ENCODE measurements at places on chromosomes 7 and 10.
A peak's percentile ranks its signal among the peaks of the same experiment; 100 is the strongest.

DNA sequence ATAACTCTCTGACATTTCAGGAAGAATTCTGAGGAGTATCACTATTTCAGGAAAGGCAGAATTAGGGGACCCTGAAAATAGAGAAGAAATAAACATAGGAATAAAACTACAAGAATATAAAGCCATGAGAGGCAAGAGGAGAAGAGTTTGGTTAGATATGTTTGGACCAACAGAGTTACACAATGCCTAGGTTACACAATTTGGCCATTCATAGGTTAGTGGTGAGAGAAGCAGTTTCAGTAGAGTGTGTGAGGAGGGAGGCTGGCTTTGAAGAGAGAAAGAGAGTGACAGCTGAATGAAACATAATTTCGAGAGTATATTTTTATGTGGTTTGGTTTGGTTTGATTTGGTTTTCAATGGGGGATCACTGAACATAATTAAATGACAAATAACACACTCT, 783.2 kb upstream of the LRRN3 start:
- DNase-seq: no peak

DNA sequence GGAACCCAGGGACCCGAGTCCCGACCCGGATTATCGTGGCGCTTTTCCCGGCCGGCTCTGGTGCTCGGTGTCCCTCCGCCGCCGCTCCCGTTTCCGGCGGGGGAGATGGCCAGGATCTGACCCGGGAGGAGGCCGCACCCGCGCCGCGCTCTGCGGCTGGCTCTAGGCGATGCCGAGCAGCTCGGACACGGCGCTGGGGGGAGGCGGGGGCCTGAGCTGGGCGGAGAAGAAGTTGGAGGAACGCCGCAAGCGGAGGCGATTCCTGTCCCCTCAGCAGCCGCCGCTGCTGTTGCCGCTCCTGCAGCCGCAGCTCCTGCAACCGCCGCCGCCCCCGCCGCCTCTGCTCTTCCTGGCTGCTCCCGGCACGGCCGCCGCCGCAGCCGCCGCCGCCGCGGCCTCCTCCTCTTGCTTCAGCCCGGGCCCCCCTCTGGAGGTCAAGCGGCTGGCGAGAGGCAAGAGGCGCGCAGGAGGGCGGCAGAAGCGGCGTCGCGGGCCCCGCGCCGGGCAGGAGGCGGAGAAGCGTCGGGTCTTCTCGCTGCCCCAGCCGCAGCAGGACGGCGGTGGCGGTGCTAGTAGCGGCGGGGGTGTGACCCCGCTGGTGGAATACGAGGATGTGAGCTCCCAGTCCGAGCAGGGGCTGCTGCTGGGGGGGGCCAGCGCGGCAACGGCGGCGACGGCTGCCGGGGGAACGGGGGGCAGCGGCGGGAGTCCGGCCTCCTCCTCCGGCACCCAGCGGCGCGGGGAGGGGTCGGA, 593 bp downstream of the CDK13 start:
- peak; percentile 54 for DNase-seq

GRCh38 chr7:584122-584465, 64.4 kb upstream of the PDGFA start:
- DNase-seq: no peak

DNA sequence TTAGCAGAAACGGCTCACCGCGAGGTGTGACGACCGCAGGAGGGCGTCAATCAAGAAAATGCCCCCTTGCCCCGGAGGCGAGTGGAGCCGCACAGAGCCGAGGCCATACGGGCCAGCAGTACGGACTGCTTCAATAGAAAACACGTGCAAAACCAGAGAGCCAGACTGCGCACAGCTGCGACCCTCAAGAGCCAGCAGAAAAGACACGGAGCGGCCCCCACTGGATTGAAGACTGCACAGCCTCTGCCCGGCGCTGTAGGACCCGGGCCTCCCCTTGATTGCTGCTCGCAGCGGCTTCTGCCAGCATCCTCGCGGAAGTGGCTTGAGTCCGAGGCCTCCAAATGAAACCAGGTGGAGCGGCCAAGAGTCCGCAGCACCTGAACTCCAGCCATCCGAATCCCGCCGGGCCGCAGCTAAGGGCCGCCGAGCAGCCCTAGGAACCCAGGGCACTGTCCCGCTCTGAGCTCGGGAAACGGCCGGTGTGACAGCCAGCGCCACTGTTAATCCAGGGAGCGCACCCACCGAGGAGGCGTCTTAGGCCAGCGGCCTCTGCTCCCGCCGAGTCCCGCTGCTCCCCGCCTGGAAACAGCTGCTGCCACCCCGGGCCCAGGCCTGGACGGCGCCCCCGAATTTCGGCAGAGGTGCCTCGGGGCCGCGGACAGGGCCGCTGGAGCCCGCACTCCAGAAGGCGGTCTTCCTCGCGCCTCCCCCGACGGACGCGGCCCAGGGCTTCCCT, 660 bp upstream of the HHEX start:
- peak; percentile 53 for DNase-seq

DNA sequence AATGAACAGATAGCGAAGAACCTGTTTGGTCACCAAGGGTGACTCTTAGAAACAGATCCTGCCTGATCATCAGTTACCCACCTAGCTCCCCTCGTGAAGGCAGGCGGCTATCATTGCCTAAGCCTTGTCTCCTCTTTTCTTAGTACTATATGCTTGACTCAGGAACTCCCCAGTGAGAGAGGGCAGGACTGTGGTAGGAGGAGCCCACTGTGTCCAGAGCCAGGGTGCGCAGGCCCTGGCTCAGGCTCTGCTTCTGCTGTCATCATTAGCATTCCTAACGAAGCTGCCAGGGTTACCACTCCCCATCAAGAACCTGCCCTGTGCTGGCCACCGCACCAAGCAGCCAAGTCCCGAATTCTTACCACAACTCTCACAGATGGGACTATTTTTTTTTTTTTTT, 160.8 kb downstream of the CHN2 start:
- no peak for DNase-seq

DNA sequence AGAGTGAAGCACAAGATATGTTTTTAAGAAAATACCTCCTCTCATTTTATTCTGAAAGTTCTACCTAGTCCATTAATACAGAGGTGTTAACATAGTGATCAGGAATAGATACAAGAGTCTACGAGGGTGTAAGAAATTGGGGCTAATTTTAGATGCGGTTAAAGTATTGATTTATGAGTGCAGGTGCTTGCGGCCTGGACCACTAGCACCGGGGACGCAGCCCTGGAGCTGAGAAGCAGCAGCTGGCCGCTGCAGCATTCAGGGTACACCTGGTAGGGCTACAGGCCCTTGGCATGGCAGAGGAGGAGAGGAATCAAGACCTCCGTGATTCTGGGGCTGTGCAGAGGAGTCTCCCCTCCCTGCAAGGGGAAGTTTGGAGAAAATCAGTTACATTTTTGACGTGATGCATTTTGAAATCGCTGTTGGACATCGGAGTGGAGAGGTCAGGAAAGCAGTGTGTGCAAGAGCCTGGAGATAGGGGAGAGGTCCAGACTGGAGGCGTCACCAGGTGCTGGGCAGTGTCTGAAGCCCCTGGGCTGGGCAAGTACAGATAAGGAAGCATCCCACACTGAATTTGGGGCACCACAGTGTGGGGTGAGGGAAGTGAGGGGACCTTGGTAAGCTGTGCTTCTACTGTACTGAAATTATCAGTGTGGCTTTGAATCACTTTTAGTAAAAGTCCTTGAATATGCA, 112.3 kb downstream of the VWC2 start:
- no peak for DNase-seq

GRCh38 chr7:116185956-116186355, 24.4 kb upstream of the TES start:
- no peak for DNase-seq

DNA sequence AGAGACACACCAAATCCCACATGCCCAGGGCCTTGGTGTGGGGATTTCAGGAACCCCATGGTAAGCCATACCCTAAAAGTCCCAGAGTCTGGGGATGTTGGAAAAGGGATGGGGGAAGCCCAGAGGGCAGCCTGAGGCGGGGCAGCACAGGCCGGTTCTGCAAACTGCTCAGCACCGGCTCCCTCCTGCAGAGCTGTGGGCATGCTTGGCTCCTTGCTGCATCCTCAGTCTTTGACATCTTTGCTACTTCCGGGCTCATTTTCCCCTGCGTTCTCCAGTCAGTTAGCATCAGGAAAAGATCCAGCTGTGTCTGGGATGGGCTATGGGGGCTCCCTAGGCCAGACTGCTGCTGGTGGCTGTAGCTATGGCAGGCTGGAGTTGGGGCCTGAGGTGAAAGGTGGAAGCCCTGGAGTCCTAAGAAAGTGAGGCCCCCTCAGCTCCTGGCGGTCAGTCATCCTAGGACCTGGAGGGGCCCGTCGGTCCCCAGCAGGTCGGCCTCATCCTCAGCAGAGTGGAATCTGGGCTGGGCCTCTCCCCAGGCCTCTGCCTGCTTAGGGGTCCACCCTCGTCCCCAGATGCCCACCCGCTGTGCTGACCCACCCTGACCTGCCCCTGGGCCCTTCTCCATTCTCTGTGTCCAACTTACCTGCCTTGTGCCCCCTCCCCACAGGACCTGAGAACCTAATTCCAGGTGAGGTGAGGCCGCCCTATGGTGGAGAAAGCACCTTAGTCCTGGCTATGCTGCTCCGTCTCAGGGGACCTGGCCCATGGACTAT, 9.3 kb downstream of the TBATA start:
- no peak for DNase-seq

DNA sequence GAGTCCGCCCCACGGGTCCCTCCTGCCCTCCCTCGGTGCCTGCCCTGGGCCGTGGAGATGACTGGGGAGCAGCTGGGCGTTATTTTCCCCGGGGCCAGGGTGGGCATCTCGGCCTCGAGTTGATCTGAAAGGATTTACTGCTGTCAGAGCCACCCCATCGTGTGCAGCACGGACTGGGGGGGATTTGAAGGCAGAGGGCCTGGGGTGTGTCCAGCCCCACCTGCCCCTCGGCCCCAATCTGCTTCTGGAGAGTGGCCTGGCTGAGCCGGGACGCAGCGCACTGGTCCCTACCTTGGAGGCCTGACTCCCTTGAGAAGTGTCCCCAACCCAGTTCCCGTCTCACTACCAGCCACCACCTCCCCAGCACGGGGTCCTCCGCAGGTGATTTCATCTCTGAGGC, 24.2 kb upstream of the PFKFB3 start:
- no peak for DNase-seq

DNA sequence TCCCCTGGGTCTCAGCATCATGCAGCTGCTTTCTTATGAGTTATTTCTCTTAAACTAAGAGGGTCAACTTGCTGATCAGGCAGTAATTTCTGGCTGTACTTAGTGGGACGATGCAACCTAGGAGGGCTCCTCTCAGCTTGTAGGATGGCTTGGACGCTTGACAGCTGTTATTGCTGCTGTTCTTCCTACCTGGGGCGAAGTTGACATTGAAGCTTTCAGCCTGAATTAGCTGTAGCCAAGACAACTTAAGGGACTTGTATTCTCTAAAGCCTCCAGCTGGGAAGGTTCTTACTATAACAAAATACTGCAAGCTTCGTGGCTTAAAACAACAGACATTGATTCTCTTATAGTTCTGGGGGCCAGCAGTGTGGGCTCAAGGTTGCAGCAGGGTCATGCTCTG, 224.9 kb downstream of the ACTR3B start:
- DNase-seq: no peak

DNA sequence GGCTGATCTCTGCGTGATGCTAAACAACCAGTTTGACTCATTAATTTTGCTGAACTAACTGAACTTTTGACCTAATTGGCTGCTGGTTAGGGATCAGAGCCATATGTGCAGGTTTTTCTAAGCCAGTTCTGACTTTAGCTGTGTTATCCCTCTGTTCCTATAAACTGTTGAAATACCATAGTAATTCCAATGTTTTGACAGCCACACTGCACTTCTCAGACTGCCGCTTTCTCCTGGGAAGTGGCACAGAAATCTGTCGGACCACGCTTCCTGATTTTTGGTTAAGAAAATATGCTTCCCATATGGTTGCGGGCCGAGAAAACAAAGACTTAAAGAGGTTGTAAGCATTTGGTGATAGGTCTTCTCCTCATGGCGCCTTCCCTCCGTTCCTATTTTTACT, 42.3 kb downstream of the TBXAS1 start:
- DNase-seq: no peak

DNA sequence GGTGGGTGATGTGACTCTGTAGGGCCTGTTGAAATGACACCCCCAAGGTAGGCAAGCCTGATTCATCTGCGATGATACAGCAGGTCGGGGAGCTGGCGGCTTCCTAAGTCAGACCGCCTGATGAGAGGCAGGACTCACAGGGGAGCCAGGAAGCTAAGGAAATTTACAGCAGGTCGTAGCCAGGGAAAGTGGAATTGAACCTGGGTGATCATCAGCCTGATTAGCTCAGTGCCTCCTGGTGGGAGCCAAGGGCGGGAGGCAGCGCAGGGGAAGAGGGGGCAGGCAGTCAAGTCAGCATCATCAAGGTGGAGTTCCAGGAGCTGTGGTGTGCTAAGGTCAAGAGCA, 18.5 kb upstream of the TRIM56 start:
- no peak for DNase-seq

Data from NAMALWA (cell line).